ENCODE measurements at places on chromosomes 7 and 10.

GRCh38 chr7:46848944-46849343 is 733.0 kb downstream of the TNS3 start:
- DNase-seq: no peak

DNA sequence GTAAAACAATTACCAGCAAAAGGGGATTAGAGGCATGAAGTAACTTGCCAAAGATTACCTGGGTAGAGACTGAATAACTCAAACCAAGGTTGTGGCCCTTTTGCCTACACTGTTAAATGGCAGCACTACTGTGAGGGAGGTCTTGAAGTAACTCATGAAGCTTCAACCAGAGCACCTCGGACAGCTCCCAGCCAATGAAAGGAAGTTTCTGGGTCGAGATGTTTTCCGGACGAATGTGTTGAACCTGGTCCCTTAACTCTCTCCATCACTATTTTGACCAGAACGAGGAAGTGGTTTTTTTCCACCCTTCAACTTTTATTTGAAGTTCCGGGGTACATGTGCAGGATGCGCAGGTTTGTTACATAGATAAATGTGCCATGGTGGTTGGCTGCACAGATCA is 133.6 kb upstream of the PRKCQ start:
- no peak for DNase-seq

- DNase-seq: no peak
These were observed 61.4 kb upstream of the SKAP2 start for GRCh38 chr7:26925768-26926167.

DNA sequence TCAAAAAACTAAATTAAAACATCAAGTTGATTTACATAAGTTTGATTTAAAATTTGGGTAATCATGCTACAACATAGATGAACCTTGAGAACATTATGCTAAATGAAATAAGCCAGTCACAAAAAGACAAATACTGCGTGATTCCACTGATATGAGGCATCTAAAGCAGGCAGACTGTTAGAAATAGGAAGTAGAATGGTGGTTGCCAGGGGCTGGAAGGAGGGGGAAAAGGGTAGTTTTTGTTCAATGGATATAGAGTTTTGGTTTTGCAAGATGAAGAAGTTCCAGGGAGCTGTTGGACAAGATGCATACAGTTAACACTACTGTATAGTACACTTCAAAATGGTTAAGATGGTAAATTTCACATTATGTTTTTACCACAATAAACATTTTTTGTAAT is 45.0 kb upstream of the IFRD1 start:
- no peak for DNase-seq

DNA sequence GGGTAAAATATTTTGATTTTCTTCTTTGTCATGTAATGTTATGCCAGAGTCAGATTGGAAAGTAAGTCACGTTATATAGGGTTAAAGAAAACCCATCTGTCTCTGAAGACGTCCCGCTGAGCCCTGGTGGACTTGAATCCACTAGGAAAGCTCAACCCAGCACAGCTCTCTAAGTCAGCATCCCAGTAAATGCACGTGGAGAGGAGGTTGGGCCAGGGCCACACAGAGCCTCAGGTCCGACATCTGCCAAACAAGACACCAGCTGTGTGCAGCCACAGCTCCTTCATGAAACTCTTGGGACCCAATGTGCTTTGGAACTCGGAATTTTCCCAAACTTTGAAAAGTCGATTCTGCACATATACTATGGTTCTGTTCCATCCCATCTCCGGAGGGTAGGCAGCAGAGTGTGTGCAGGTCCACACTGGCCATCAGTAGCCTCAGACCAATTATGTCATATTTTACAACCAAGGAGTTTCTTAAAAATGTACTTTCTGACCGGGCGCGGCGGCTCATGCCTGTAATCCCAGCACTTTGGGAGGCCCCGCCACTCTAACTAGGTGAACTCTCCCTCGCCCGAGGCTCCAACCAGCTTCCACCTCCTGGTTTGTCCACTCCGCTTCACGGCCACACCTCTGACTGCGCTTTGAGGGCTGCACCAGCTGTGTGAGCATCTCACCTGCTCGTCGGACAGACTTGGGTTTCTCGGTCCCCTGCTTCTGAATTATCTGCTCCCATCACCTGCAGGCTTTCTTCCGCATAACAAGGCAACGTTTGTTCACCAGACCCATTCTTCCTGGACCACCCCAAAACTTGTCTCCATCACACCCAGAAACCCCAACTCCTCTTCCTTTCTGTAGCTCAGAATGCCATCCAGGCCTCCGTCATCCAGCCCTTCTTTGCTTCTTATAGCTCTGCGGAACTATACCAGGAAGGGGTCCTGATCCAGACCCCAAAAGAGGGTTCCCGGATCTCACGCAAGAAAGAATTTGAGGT is 29.7 kb upstream of the DNAJB6 start:
- DNase-seq: no peak

GRCh38 chr10:1874533-1874932 is 137.2 kb upstream of the ADARB2 start:
- no peak for DNase-seq

- no peak for DNase-seq
These were observed 59.5 kb upstream of the LAMB1 start for GRCh38 chr7:108062250-108063014.

DNA sequence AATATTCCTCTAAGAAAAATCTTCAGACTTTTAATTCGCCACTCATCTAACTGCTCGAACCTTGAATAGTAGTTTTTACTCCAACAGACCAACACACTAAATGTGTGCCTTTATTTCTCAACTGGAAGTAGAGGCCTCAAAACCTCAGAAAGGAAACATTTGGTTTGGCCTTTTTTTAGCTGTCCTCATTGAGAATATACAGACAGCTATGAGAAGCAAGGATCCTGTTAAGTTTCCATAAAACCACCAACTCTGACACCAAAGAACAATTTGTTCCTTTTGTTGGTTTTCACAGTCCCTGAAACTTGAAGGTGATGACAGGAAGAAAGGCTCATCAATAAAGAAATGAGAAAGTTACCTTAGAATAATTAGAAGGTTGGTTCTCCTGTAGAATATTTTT is 199.2 kb upstream of the MEOX2 start:
- DNase-seq: no peak

- no peak for DNase-seq
These were observed 1.3 kb upstream of the ZCCHC24 start for GRCh38 chr10:79446758-79447084.

- no peak for DNase-seq
These were observed 1.3 kb downstream of the DDX21 start for GRCh38 chr10:68957284-68957615.

GRCh38 chr10:62815381-62816075 is 638 bp downstream of the EGR2 start:
- no peak for DNase-seq

GRCh38 chr10:71249996-71250395 is 37.6 kb downstream of the UNC5B start:
- no peak for DNase-seq

- DNase-seq: no peak
These were observed 540.0 kb downstream of the TCERG1L start for GRCh38 chr10:130771491-130771946.

GRCh38 chr10:75652146-75652740 is 220.8 kb downstream of the LRMDA start:
- DNase-seq: no peak

- DNase-seq: no peak
These were observed 9.9 kb downstream of the HABP2 start for GRCh38 chr10:113562704-113563103.

DNA sequence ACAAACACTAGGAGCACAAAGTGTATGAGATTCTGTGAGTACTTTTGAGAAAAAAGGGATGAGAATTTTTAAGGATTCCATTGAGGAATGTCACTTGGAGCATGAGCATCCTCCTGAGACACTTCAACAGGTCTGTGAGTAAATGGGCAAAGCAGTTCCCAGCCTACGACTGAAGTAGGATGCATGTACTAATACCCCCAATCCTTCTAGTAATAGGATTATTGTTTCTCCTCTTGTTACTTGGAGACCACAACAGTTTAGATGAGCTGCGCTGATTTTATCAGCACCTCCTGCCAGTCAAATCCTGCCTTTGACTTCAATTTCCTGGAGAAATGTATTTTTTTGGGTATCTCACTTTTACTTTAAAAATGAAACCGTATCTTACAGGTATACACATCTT is 820 bp downstream of the BBS9 start:
- DNase-seq: no peak

DNA sequence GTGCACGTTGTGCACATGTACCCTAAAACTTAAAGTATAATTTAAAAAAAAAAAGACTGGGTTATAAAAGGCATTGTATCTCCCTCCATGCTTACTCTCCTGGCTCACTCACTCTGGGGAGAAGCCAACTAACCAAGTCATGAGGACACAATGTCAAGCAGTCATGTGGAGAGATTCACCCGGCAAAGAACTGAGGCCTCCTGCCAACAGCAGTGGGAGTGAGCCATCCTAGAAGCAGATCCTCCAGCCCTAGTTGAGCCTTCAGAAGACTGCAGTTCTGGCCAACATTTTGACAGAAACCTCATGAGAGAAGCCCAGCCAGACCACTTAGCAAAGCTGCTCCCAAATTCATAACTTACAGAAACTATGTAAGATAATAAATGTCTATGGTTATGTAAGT is 521.7 kb upstream of the FZD8 start:
- DNase-seq: no peak

- DNase-seq: no peak
These were observed 54.5 kb downstream of the COA1 start for GRCh38 chr7:43674559-43675436.

DNA sequence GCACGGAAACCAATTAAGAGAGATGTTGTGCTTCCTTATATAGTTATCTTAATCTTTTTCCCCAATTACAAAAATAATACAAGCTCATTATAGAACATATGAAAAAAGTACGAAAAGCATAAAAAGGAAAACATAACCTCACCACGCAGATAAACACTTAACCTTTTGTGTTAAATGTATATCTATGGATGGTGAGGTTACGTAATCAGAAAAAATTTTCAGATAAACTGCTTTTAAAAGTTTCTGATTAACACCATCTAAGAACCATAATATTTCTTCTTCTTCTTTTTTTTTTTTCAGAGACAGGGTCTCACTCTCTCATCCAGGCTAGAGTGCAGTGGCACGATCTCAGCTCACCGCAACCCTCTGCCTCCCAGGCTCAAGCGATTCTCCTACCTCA is 49.2 kb upstream of the SPOCK2 start:
- DNase-seq: no peak

- DNase-seq: no peak
These were observed 1127.7 kb upstream of the LRRTM3 start for GRCh38 chr10:65798133-65798532.

- DNase-seq: no peak
These were observed 67.8 kb downstream of the ELMO1 start for GRCh38 chr7:37380831-37381230.

GRCh38 chr7:151249034-151249731 is 689 bp upstream of the SMARCD3 start:
- DNase-seq: peak; percentile 42

DNA sequence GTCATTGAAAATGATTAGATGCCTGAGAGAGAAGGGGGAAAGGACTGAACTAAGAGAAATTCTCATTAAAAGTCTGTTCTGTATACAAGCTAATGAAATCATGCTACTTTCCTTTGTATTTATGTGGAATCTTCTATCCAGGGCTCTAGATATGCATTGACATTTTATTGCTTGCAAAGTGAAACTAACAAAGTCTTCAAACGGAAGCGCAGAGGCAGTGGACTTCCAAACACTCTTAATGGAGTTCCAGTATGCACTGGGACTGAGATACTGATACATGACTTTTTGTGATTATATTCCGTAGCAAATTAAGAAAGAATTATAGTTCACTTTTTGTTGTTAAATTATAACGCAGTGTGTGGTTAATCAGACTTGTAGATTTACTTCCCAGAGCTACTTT is 166.8 kb upstream of the TBX20 start:
- DNase-seq: no peak

DNA sequence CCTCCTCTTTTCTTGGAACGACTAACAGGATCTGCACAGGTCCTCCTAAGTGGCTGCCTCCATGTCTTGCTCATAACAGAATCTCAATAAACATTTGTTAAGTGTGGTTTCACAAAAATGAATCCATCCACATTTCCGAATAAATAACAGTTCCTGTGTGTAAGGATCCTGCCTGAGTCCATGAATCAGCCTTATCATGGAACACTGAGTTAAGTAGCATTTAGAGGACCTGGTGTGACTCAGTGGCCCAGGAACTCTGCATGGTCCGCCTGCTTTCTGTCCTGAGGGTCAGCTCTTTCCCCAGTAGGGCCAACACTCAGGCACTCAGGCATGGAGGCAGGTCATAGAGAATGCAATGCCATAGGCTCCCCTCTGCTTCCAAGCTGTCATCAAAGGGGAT is 15.8 kb upstream of the C10orf90 start:
- no peak for DNase-seq
